ENCODE measurements at places on chromosomes 6 and 20. TPM values are rescaled to one million over a fixed set of nuclear protein-coding genes. Genes with fewer than 3 reads are reported as not detected.
A peak's percentile ranks its signal among the peaks of the same experiment; 100 is the strongest.

Gene RBPJL
- total RNA-seq, result not detected

GRCh38 chr6:139982652-139983295 lies 608.3 kb upstream of the CITED2 start:
- peak overlapping the region; percentile 20 for H3K4me3 ChIP-seq
- H3K27ac ChIP-seq, result peak overlapping the region; percentile 87
- no peaks in the 10 kb centered on the region for H3K27me3 ChIP-seq
- peaks cover 22% of the 10 kb centered on the region for H3K4me1 ChIP-seq
- H3K36me3 ChIP-seq, result no peaks in the 10 kb centered on the region

GRCh38 chr6:131549811-131550210 lies 23.2 kb upstream of the ARG1 start:
- no peak overlapping the region for H3K4me3 ChIP-seq
- DNase-seq, result no peak
- no peak overlapping the region for H3K27ac ChIP-seq
- peaks cover 3% of the 10 kb centered on the region for H3K4me1 ChIP-seq
- H3K27me3 ChIP-seq, result no peaks in the 10 kb centered on the region

- no peak for DNase-seq
- H3K4me1 ChIP-seq, result no peaks in the 10 kb centered on the region
- H3K36me3 ChIP-seq, result no peaks in the 10 kb centered on the region
Measured at GRCh38 chr20:44087051-44087856, 99.7 kb downstream of the JPH2 start.

DNA sequence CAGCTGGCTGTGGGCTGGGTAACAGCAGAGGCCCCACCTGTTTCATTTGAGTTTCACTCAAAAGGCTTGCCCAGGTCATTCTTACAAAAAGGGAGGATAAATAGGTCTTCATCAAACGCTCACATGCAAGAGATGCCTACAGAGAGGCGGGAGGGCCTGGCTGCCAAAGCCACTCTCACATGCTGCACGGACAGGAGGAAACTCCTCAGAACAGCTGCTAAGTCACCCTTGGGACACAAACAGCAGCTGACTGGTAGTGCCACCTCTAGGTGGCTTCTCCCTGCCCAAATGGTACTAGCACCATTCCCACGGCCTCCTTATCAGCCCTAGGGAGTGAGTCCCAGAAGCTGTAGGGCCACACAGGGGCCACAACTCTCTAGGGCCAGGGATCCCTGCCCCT lies 23.8 kb downstream of the SLC22A23 start:
- no peak overlapping the region for H3K27ac ChIP-seq
- no peaks in the 10 kb centered on the region for H3K27me3 ChIP-seq
- peaks cover 31% of the 10 kb centered on the region for H3K4me1 ChIP-seq
- no peaks in the 10 kb centered on the region for H3K36me3 ChIP-seq

Measured in glutamatergic neuron (in vitro differentiated cells).